ENCODE measurements at places on chromosomes 13 and 19.

DNA sequence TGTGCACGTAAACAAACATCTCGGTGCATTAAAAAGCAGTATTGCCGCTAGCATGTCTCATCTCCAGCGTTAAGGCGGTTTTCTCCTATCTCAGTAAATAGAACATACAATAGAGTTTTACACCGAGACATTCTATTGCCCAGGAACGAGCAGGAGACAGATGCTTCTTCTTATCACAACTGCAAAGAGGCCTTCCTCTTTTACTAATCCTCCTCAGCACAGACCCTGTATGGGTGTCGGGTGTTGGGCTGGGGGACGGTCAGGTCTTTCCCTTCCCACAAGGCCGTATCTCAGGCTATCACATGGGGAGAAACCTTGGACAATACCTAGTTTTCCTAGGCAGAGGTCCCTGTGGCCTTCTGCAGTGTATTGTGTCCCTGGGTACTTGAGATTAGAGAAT lies 21.2 kb downstream of the ZNF233 start:
- DNase-seq, result no peak

GRCh38 chr19:55005684-55006488 lies 32.2 kb downstream of the GP6 start:
- peak; percentile 51 for DNase-seq

DNA sequence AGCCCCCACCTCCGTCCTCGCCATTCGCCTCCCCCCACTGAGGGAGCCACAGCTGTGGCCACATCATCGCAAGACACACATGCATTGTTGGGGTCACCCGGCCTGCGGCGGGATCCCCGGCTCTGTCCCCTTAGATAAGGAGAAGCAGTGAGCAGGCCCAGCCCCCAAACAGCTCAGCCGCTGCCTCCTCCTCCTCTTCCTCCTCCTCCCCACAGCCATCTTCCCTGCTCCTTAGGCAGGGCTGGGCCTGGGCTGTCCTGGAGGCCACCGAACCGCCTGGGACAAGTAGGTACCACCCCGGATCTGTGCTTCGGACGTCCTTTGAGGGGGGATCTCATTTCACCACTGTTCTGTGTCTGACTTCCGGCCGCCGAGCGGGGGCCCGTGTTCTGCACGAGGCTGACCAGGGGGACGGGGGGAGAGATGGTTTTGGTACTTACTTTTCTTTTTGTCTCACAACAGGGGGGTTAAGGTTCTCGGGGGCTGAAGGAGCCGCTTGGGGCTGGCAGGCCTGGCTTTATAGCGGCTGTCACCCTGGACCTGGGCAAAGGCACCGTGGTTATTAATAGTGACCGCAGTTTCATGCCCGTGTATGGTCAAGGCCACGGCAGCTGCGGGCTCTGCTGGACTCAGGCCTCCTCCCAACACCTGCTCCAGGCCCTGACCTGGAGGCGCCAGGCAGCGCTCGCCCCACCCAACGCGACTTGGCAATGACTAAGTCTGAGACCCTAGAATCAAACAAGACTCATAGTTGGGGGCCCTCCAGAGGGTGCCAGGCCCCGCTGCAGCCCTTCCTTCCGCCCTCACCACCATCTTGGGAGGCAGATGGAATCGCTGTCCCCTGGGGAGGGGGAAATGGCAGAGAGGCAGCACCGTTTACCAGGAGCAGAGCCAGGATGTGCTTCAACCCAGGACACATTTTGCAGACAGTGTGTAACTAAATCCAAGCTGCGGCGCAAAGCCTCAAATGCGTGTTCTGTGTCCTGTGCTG lies 18.3 kb downstream of the NMRK2 start:
- DNase-seq, result no peak

DNA sequence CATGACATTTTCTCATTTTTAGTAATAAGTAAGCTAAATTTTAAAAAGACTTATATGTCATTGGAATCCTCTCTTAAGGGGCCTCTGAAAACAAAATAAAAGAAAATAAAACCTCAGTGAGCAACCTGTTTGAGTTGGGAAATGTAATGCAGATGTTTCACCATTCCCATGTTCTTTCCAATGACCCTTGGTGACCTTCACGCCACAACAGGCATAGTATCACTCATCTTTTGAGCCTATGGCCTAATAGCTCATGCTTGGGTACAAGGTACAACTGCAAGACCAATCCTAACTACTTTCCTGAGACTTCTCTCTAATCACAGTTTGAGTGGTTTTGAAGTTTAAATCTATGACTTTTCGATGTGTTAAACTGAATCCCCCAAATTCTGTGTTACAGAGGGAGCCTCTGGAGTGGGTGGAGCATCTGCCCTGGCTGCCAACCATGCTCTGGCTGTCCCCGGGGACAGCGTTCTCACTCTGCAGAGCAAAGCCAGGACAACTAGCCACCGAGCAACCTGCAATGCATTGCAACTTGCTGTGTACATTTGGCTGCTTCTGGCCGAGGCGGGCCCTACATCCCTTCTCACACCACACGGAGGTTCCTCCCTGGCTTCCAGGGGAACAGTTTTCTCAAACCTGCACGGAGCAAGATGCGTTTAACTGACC lies 307.9 kb upstream of the MAB21L1 start:
- DNase-seq, result no peak
